ENCODE measurements at places on chromosomes 3 and 15. TPM values are rescaled to one million over a fixed set of nuclear protein-coding genes. Genes with fewer than 3 reads are reported as not detected.

The ALDH1L1 gene
- 16.6 TPM for total RNA-seq

The GOLGA8T gene
- 0.27 TPM for total RNA-seq

The CACNA1D gene
- 1.0 TPM for total RNA-seq

The ACTR8 gene
- 30.5 TPM for total RNA-seq

The CSPG4 gene
- total RNA-seq, result 5.2 TPM

GRCh38 chr3:119809249-119810017, 27.5 kb downstream of the NR1I2 start:
- DNase-seq, result peak; percentile 31

DNA sequence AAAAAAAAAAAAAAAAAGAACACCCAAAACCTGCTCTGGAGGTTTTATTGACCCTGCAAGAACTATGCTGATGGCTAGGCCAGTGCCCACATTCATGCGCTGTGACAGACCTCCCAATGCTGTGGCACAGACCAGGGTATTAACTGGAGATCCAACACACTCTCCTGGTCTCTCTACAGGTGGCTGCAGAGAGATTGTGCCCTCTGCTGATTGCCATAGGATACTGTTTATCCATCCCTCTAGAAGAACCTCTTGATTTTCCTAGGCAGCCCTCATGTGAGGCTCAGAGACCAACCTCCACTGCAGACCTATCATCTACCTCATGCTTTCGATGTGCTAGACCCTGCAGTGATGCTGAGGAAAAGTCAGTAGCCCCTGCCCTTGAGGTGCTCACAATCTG, 125.5 kb upstream of the TRIM42 start:
- DNase-seq, result no peak

DNA sequence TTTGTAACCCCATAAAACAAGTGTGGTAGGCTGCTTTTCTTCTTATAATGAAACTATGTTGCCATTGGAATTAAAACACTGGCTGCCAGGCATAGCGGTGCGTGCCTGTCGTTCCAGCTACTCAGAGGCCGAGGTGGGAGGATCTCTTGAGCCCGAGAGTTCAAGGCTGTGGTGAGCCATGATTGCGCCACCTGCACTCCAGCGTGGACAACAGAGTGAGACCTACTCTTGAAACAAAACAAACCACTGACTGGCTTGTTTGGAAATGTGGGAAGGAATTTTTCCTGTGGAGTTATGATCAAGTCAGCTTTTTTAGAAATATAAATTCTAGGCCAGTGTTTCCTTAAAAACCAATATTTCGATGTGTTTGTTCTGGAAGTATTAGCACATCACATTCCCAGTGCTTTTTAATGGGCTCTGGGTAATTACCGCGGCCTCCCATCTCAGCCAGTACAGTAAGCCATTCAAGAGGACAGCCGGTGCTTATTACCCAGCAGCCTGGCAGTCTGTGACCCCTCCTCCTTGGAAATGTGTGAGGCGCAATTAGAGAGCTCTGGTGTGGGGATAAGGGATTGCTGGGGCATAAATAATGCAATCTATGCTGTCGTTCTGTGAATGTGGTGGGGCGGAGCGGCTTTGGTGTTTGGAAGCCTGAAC, 58.3 kb upstream of the TRAK1 start:
- peak; percentile 62 for DNase-seq

DNA sequence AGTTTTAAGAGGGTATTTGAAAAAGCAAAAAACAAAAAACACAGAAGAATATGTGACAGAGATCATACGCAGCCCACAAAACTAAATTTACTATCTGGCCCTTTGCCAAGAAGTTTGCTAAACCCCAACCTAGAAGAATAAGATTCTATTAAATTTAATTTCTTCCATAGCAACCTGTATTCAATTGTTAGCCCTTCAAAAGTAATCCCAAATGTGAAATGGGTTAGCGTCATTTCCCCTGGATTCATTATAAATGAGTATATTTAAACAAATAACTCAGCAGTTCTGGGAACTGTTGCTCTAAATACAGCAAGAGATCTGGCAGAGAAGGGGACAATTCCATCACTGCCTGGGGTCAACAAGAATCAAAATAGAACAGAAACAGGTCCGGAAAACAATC, 56.8 kb downstream of the CERS3 start:
- no peak for DNase-seq

GRCh38 chr3:60192297-60193114, 1058.7 kb downstream of the FHIT start:
- no peak for DNase-seq

- no peak for DNase-seq
Measured at GRCh38 chr3:143563786-143564185, 284.5 kb downstream of the SLC9A9 start.

DNA sequence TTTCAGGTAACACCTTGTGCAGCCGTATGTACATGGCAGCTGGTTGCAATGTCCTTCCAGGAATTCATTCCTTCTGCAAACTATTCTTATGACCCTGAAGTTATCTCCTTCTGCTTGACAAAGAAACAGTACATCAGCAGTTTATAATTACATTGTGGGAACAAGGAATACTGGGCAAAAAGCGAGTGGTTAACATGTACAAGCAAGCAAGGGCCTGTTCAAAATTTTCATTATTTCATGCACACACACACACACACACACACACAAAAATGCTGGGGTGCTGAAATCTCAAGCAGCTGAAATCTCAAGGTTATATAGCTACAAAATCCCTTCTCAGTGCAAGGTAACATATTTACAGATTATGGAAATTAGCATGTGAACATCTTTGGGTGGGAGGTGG, 30.7 kb downstream of the GTPBP8 start:
- no peak for DNase-seq

DNA sequence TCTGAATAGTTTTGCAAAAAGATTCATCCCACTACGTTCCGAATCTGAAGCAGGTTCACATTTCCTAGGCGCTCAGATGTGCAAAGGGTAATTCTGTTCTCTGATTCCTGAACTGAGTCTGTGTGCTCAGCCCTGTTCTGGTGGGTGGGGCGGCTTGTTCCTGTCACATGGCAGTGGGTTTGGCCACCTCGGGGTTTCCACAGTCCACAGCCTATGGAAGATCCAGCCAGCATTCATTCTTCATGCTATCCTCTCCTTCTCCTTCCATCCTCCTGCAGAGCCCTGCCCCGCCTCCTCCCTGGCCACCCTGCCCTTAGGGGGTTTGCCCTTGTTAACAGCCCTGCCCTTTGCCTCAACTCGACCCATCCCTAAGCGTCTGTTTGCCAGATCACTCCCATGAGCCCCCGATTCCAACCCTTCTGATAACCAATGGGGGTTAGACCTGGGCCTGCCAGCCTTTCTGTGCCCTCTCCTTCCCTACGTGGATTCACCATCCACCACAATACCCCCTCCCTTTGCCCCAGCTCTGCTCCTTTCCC, 31.0 kb downstream of the PRR20G start:
- DNase-seq, result no peak

- DNase-seq, result no peak
Measured at GRCh38 chr15:69749797-69750196, 297.2 kb downstream of the RPLP1 start.
